CD4-positive, alpha-beta T cell treated with Interleukin-17A for 4 hours (primary cell): ENCODE measurements at places on chromosomes 7 and 10.
A peak's percentile ranks its signal among the peaks of the same experiment; 100 is the strongest.

DNA sequence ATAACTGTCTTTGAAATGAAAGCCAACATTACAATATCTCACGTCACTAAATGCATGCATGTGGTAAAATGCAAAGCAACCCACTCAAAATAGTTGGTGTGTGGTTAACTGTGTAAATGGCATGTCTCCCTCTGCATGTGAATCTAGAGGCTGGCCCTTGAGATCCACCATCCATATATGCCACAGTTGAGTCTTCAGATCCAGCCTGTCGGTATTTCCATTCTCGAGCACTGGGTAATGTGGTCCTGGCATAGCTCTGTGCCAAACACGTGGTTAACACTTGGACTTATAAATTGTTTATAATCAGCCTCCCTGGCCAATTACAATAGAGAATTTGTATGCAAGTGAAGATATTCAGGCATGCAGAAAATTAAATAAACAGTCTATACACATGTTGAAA lies 90.3 kb downstream of the LYZL1 start:
- DNase-seq = no peak

- no peak for DNase-seq
Observed at GRCh38 chr7:7897949-7898515, 70.6 kb upstream of the GLCCI1 start.

DNA sequence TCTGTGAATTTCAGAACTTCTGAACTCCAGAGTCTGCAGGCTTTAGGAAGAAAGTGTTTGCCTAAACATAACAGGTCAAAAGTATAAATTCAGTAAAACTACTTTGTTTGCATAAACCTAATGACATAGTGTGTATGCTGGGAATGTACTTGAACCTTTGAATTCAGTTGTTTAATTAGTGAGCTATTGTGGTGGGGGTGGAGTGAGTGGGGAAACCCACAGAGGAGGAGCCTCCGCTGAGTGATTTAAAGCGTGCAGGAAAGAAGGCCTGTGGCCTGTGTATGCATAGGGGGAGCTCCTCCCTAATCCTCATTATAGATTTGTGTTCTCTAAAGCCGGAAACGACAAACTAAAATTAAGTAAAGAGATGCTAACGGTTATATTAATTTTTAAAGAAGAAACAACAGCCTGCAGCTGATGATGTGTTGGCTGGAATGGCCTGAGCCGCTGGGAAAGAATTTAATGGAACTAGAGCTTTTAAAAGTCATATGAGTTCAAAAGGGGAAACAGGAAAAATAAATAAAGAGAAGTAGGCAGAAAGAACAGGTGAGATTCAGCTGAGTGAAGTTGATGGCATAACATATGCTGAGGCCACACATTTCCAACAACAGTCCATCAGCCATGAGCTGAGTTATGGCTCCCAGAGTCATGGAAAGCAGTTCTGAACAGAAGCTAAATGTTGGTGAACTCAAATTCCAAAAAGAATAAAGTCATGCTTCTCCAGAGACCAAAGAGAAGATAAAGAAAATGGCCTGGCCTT lies 595.0 kb downstream of the GRM8 start:
- no peak for DNase-seq

- no peak for DNase-seq
Observed at GRCh38 chr10:46220872-46221538, 65.8 kb upstream of the ANTXRL start.

- no peak for DNase-seq
Observed at GRCh38 chr10:48802611-48803071, 118.0 kb downstream of the WDFY4 start.

- DNase-seq = no peak
Observed at GRCh38 chr10:15461353-15462108, 90.4 kb upstream of the FAM171A1 start.

- DNase-seq = no peak
Observed at GRCh38 chr10:46175296-46175695, 111.5 kb upstream of the ANTXRL start.

DNA sequence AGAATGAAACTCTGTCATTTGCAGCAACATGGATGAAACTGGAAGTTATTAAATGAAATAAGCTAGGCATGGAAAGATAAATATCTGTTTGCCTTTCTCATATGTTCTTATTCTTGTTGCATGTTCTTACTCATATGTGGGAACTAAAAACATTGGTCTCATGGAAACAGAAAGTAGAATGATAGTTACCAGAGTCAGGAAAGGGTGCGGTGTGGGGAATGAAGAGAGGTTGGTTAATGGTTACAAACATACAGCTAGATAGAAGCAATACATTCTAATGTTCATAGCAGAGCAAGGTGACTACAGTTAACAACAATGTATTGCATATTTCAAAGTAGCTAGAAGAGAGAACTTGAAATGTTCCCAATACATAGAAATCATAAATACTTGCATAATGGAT lies 105.1 kb downstream of the FAM107B start:
- no peak for DNase-seq

DNA sequence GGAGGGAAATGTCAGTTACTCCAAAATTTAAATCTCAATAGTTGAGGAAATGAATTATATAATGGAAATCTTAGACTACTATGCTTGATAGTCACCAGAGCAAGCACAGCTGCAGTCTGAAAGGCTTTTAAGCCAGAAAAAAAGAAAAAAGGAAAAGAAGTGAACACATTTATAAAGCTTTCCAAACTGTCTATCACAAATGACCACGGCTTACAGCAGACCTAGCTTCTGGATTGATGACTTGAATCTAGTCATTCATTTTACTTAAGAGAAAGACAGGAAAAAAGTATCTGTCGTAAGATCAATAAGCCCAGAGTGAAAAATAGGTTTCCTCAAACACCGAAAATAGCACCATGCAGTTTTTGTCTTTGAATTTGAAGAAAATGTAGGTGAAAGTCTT lies 67.9 kb upstream of the OGDHL start:
- DNase-seq = no peak

DNA sequence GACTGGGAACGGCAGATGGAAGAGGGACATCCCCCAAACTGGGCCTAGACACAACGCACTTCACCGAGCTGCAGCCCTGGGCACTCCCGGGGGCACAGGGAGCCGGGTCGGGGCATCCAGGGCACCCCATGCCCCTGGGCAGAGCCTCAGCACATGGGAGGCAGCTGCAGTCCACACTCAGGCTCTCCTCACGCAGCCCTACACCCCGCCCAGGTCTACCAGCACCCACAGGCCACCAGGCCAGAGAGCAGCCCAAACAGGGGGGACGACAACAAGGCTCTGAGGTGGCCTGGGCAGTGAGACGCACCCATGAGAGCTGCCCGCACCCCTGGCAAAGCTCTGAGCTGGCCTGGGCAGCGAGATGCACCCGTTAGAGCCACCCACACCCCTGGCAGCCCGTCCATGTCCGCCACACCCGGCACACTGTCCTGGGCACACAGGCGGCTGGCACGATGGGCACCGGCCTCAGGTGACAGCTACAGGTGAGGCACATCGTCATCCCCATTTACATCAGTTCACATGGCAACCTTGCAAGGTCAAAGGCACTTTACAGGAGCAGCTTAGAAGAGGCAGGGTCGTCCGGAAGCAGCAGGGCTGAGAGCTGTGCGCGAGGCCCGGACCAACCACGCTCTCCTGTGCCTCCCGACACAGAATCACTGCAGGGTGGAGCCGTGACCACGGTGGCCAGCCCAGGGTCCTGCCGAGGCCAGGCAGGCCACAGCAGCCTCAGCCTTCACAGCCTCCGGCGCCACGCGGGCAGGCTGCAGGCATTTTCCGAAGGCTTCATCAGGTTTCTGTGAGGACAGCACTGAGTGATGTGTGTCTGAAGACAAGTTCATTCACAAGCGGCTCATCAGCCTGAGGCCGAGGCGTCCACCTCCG lies 228.6 kb downstream of the MAD1L1 start:
- DNase-seq = no peak

DNA sequence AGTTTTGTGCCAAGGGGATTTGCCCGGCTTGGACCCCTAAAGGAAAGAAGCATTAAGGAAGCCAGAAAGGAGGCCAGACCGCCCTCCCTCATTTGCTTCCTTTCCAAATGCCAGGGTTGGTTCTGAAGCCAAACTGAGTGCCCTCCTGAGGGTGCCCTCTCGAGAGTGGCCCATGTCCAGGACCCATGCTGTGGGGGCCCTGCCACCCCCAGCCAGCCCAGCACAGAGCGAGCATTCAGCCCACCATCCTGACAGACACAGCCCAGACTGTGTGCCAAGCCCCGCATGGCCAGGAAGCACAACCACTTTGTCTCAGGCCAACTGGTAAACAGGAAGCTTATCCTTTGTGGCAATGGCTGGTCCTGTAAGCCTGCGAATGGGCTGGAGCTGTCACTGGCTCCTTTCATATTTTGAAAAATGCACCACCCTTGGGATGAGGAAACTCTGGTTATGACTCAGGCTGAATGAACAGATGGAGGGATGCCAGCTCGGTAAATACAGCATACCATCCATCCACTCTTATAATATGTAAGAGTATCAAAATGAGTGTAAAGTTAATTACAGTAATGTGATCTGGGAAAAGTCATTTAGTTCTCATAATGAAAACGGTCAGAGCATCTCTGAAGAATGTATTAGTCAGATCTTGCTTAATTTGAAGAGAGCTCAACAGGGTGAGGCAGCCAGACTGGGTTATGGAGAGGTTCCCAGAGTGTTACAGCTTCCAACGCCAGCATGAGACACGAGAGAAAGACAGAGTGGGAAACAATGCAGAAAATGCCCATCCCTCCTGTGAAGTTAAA lies 65.0 kb downstream of the STK17A start:
- DNase-seq = peak; percentile 74

DNA sequence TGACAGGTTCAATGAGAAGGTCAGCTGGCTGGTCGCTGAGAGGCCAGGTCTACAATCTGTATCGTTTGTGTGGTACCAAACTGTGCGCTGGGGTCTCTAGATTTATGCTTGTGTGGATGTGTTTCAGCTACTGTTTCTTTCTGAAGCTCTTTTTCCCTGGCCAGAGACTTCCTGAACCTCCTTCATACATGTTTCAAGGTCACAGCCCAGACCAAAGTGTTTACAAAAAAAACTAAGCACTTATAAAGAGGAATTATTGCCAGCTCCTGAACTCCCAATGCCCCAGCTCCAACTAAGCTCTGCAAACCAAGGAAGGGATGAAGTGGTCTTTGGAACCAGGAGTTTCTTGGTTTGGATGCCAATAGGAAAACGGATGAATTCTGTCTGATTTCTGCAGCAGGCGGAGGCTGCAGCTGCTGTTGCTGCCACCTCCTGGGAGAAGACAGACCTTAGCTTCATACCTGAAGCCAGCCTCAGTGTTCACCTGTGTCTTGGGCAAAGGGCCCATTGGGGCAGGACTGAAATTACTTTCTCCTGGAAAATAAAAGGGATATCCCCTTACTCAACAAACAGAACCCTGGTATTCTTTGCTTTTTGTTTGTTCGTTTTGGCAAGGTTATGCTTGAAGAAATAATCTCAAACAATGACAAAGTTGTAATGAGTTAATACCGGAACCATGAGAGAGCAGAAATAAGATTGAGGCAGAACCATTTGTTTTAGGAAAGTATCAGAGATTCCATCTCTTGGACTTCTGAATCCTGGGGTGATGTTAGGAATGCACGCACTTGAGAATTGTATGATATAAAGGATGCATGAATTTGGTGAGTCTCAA lies 24.6 kb upstream of the MKLN1 start:
- peak; percentile 57 for DNase-seq

GRCh38 chr10:23433701-23434100 lies 5.2 kb upstream of the OTUD1 start:
- DNase-seq = no peak

GRCh38 chr7:109646124-109646523 lies 1076.5 kb downstream of the DNAJB9 start:
- no peak for DNase-seq

GRCh38 chr7:46630031-46630430 lies 709.0 kb upstream of the IGFBP3 start:
- no peak for DNase-seq

- DNase-seq = no peak
Observed at GRCh38 chr10:43126759-43127424, 11.4 kb upstream of the CSGALNACT2 start.

GRCh38 chr7:33946094-33946699 lies 40.9 kb downstream of the BMPER start:
- no peak for DNase-seq

- no peak for DNase-seq
Observed at GRCh38 chr7:7978860-7979259, 10.3 kb downstream of the GLCCI1 start.

GRCh38 chr7:136228171-136228570 lies 251.0 kb upstream of the MTPN start:
- no peak for DNase-seq

- DNase-seq = peak; percentile 89
Observed at GRCh38 chr10:110226543-110226925, 19.1 kb downstream of the MXI1 start.

DNA sequence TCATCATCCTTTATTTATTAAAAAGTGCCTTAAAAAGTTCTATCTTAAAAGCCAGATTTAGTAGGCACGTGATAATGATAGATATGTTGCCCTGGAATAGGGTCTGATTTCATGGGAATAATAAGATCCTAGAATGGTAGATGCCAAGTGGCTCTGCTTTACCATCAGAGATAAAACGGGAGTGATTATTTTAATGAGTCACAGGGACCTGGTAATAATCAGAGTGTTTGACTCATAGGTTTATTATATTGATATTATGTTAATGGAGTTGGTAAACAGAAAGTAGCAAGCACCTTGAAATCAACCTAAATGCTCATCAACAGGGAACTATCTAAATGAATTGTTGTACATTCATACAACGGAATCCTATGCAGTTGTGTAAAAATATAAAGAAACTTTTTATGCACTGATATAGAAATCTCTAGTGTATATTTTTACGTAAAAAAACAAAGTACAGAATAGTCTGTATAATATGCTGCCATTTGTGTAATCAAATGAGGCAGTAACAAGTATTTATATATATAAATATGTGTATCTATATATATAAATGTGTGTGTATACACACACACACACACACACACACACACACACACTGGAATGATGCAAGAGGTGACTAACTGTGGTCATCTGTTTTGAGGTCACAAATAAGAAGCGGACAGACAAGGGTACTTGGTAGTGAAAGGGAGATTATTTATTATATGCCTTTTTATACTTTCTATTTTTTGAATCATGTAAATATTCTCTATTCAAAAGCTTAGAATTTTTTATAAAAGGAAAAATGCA lies 78.6 kb upstream of the DYNC1I1 start:
- DNase-seq = no peak

DNA sequence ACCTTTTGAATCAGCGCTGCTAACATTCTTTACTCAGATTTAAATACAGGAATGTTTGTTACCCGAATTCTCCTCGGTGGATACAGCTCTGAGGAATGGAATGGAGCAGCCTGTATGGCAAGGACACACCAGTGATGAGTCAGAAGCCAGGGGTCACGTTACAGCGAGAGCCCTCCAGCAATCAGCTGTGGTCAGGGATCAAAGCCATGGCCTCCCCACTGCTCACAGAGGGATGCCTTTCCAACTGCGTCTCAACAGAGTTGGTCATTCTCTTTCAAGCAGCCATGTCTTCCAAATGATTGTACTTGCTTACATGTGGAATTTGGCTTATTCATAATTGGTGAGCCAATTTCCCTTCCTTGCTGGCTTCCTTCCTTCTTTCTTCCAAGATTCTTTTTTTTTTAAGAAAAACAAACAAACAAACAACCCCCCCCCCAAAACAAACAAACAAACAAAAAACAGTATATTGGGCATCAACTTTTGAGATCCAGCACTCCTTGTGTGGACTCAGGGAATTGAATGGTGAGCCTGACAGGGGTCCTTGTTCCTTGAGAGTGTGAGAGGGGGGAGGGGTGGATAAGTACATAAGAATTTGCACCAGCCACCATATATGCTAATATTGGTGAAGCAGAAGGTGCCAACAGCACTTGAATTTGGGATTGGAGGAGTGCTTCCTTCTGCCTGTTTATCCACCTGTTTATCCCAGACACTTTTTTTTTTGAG lies 100.2 kb downstream of the ATXN7L1 start:
- no peak for DNase-seq
